SK-N-MC (cell line): ENCODE measurements at places on chromosomes 12 and 14.
A peak's percentile ranks its signal among the peaks of the same experiment; 100 is the strongest.

GRCh38 chr12:121464331-121464730 lies 64.4 kb downstream of the RNF34 start:
- no peak for DNase-seq

DNA sequence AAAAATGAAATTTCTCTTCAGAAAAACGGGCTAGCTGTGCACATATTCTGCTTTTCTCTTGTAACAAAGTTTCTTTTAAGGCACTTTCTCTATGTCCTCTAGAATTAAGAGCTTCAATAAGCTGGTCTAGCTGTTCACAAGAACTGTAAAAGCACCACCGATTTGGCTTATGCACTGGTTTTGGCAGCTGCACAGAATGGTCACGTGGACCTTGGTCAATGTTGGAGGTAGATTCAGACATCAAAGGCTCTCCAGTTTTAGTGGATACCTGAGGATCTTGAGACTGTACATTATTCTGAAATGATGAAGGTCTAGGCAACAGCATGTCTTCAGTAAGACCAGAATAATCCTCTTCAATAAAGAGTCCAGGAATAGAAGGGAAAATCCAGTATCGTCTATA lies 61.5 kb upstream of the CFL2 start:
- DNase-seq = no peak

DNA sequence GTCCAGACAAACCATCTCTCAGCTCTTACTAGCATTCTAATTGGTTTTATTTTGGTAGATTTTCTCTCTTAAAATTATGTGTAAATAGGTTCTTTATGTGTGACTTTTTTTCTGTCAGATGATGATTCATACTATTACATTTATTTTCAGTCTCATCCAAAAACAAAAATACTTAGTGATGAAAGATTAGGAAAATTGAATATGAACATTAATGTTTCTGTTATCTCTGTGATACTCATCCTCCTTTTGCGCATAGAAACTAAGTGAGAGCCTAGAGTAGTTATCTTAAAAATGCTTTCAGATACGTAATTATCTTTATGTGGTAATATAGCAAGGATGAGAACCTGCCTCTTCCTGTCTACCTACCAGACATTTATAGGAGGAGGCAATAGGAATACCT lies 84.1 kb upstream of the MON2 start:
- DNase-seq = no peak

DNA sequence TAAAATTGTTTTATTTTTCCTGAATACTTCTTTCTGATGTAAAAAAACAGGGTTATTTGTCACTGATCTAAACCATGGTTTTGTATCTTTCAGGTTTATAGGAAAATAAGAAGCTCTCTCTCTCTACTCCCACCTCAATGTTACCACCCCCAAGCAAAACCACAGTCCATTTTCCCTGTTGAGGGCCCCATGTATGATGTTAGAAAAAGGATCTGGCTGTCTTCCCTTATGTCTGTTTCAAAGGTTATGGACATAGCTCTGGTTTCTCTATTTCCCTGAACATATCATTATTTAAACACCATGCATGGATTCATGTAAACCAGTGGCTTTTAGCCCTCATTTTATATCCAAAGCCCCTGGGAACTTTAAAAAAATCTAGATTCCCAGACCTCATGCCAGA lies 649.0 kb upstream of the TBX3 start:
- no peak for DNase-seq

DNA sequence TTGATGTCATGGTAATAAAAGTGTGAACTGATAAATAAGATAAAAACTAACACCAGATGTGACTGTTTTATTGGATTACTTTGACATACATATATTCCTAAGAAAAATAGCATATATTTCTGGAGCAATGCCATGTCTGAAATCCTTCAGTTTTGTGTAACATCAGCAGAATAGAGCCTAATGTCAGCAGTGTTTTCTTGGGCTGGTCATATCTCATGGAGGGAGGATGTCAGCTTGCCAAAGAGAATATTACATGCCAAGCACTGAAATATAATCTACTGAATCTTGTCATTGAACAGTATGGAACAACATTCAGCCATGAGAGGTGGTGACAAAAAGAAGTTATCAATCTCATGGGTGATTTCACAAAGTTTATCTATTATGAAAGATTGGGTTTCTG lies 220.3 kb downstream of the KLHL28 start:
- no peak for DNase-seq

DNA sequence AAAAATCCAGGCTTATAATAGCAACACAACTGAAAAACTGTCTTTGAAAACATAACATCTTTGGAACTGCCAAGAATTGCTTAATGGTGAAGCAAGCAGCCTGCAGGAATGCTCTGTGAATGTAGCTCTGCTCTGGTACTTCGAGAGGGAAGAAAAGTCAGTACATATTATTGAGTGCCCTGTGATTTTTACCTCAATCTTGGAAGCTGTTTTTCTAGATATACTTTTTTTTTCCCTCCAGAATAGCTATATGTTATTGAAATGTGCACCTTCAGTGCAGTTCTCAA lies 508.1 kb downstream of the PCNX1 start:
- DNase-seq = no peak

DNA sequence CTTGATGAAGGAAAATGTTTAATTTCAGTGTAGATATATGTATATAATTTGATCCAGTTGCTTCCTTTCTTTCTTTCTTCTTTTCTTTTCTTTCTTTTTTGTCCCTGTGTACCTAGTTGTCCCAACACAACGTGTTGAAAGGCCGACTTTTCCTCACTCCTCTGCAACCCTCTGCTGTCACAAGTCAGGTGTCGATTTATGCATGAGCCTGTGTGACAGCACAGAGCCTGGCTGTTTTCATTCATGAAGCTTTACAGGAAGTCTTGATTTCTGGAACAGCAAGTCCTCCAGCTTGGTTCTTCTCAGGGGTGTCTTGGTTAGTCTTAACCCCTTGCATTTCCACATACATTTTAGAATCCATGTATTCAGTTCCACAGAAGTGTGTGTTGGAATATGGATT lies 88.1 kb downstream of the PPP2R5C start:
- no peak for DNase-seq

DNA sequence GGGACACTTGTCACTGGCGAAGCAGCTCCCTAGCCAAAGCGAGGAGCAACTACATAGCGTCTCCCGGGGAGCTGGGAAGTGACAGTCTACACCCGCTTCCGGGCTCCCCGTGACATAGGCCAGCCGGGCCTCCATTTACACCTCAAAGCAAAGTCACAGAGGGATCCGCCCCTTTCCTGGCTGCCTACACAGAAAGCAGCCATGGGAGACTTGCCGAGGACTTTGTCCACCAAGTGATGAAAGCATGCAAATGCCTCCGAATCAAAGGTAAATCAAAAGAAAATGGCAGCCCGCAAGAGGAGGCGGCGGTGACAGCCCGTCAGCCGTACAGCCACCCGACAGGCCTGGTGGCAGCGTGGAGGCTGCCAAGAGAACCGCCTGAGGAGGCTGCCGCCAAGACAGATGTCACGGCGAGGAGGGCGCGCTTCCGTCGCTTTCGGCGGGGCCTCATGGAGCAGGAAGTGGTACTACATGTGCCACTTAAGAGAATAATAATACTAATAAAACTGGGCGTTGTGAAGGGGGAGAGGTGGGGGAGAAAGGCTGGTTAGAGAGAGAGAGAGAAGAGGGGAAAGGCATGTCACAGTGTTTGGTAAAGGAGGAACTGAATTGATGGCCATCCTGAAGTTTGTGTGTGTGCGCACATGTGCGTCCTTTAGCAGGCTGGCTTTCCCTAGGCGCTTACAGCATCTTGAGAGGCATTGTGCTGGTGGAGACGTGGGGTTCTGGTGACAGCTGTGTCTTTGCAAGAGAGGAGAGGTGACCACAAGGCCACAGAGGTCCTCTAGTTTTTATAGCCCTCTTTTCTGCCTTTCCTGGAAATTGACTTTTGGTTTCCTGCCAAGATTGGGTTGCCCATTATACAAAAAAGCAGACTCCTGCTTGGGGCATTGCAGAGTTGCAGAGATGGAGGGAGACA lies 661.7 kb downstream of the VRK1 start:
- peak; percentile 16 for DNase-seq

- DNase-seq = peak; percentile 63
Observed at GRCh38 chr12:46983959-46984841, 95.2 kb upstream of the PCED1B start.

DNA sequence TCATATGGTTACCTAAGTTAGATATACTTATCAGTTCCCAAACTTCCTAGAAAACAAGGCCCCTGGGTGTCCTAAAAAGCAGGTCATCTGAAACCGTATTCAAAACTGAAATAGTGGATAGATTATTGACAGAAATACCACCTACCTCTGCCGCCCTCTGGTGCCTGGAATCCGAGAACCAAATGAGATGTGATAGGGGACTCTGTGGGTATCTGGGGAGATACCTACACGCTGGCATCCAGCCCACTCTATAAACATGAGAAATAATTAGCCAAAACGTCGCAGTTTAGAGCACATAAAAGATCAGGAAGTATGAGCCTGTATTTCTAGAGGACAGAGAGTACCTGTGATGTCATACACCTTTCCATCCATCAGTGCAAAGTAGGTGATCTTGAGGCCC lies 4.4 kb downstream of the ORMDL2 start:
- no peak for DNase-seq

DNA sequence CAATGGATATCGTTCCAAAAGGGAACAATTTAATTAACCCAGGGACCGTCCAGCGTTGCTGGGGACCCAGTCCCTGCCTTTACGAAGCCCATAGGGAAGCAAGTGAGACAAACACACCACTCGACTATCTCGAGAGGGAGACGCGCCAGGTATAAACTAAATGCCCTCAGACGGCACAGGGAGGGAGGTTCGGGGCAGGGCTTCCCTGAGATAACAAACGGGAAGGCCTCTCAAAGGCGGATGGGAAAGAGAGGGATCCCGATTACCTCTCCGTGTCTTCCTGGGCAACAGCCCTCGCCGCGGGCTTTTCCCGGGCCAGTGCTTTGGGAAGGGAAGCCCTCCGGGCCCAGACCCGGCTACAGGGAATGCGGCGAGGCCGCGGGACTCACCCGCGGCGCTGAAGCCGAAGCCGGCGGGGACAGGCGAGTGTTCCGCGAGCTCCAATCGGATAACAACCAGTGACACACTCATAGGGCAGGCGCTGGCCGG lies 390 bp downstream of the BRAP start:
- no peak for DNase-seq

GRCh38 chr12:70919597-70920035 lies 922 bp downstream of the PTPRR start:
- no peak for DNase-seq

DNA sequence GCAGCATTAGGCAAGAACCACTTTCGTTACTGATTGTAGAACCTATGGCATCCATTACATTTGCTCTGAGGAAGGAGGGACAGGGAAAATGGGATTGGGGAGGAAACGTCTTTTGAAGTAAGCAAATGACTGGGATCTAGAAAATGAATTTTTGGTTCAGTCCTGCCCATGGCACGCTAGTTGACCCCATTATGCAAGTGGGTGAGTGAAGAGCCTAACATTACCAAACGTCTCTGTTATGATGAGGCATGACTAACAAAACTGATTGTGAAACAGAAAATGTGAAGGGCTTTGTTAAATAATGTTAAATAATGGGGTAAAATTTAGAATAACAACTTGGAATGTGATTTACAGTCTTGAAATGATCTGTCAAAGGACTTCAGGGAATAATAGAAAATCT lies 38.9 kb downstream of the CPSF2 start:
- no peak for DNase-seq

- DNase-seq = no peak
Observed at GRCh38 chr12:42308390-42308789, 17.5 kb downstream of the ZCRB1 start.

DNA sequence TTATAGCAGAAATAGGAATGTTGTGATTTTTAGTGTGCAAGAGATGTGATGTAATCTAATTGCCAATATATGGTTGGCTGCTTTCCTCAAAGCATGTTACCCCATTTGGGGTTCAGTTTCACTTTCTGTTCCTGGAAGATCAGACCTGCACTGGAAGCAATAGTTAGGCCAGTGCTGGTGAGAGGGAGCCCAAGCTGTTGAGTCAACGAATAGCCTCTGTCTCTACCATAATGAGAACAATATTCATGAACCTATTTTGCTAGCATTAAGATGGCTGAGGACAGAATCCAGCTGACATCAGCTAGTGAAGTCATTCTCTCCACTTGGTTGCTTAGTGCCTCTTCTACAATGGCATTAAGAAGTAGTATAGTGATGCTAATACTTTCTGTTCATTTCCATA lies 379.9 kb upstream of the DCN start:
- no peak for DNase-seq

DNA sequence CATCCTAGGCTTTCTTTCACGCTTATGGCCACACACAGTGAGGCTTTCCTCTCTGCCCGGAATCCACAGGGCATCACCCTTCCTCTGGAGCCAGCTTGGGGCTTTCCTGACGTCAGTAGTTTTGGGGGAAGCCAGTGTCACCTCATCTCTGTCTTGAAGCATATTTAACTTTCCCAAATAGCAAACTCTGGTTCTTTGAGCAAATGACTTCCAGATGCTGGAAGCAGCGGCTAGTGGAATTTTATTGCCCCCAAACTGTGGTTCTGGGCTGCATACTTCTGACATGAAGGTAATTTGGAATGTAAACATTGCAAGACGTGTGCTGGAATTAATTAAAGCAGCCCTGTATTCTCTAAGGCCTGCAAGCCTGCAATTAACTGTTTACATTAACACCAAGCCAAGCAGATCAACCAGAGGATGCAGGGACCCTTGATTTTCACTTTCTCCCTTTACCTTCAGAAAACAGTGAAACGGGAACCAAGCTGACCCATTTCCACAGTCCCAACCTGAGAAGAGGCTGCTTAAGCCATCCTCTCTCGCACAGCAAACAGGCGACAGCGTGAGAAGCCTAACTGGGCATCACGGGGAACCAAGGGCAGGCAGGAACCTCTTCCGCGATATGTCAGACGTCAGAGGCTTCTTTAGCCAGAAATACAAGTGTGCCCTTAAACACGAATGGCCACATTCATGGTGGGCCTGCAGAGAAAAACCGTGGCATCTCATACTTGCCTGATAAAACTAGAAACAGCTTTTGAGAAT lies 258.4 kb downstream of the CACNA1C start:
- DNase-seq = no peak

GRCh38 chr12:27309293-27309994 lies 23.2 kb upstream of the BMAL2 start:
- no peak for DNase-seq

DNA sequence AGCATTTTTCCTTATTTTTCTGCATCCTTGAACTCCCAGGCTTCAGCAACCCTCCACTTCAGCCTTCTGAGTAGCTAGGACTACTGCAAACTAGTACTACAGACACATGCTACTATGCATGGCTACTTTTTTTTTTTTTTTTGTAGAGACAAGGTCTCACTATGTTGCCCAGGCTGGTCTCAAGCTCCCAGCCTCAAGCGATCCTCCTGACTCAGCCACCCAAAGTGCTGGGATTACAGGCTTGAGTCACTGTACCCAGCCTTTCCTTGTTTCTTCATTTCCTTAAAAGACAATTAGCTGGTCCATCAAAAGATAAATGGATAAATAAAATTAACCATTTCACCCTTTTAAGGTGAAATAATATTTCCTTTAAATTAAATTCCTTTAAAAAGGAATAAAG lies 205.8 kb downstream of the SPTSSA start:
- no peak for DNase-seq

DNA sequence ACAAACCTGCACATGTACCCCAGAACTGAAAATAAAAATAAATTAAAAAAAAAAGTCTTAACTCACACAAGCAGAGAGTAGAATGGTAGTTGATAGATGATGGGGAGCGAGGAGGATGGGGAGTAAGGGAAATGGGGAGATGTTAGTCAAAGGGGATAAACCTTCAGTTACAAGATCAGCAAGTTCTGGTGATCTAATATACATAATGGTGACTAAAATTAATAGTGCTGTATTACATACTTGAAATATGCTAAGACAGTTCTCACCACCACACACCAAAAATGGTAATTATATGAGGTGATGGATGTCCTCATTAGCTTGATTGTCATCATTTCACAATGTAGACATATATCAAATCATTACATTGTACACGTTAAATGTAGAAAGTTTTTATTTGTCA lies 3.2 kb upstream of the C12orf42 start:
- no peak for DNase-seq
